ENCODE measurements at places on chromosomes 16 and 17.

- no peak for DNase-seq
These were observed 95.9 kb downstream of the RPTOR start for GRCh38 chr17:80640366-80641084.

DNA sequence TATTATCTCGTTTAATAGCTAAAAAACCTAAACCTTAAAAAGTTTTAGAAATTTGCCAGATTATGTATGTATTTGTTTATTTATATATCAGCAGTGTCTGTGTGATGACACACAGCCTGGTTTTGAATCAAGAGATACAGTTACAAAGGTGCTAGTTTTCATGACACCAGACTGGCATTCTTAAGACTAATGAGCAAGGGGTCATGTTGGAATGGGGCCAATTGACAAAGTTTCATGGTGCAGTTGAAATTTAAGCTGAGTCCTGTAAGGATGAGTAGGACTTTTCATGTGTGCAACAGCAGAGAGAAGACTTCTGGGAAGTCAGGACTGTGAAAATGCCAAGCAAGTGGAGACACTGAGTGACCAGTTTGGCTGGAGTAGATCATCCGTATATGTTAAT is 3.2 kb upstream of the KRT10 start:
- no peak for DNase-seq

DNA sequence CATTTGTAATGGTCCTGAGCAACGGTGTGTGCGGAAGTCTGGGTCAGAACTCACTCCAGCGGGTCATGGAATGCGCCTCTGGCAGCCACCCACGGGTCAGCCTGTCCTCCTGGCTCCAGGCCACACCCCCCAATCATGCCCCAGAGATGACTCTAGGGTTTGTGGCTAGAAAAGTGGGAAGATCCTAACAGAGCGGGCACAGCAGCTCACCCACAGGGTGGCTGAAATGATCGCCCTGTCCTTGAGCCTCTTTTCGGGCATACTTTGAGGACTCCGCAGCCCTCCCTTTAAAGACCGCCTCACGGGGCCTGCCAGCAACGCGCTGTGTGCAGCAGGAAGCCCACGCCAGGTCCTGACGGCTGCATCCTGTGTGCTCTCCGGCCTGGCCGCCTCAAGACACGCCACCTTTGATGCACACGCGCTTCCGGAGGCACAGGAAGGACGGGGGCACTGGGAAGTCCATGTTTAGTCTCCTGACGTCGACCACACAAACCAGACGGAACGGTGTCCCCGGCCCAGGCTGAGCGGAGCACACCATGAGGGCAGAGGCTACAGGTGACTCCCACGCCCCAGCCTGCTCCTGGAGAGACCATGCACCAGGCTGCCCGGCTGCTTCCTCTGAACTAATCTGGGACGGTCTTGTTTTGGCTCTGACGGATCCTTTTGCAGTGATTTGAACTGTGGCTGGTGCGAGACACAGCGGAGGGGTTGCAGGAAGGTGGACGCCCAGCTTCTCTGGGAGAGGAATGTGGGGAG is 92.9 kb downstream of the TBC1D16 start:
- DNase-seq: peak; percentile 63

GRCh38 chr17:15270628-15271381 is 5.7 kb upstream of the PMP22 start:
- DNase-seq: no peak

GRCh38 chr17:44989552-44990138 is 21.5 kb upstream of the C1QL1 start:
- no peak for DNase-seq
